ENCODE measurements at places on chromosomes 2 and 18. TPM values are rescaled to one million over a fixed set of nuclear protein-coding genes. Genes with fewer than 3 reads are reported as not detected.

Gene GREB1
- 1.5 TPM for total RNA-seq

Gene ACYP2
- total RNA-seq, result 6.0 TPM

Gene STAT4
- total RNA-seq, result 70.8 TPM

Gene EML6
- total RNA-seq, result 1.7 TPM

Gene MIB1
- 34.6 TPM for total RNA-seq

Gene TGFA
- 0.25 TPM for total RNA-seq

Gene ERBB4
- total RNA-seq, result not detected

Gene ASB18
- total RNA-seq, result not detected

Gene RAX
- not detected for total RNA-seq

Gene MPP4
- total RNA-seq, result not detected

Gene CABYR
- 1.3 TPM for total RNA-seq

Gene CCBE1
- not detected for total RNA-seq

Gene SPP2
- total RNA-seq, result not detected

Gene COL3A1
- not detected for total RNA-seq

Gene TCF7L1
- not detected for total RNA-seq

Gene CRIM1
- 14.4 TPM for total RNA-seq

Gene IL1B
- not detected for total RNA-seq

Gene CETN1
- total RNA-seq, result not detected

Gene EFEMP1
- not detected for total RNA-seq

Gene TSPYL6
- total RNA-seq, result not detected

Gene TDRD15
- total RNA-seq, result not detected

Gene SEPTIN10
- 0.86 TPM for total RNA-seq

Gene GALNT14
- total RNA-seq, result 1.9 TPM

Gene NEU2
- not detected for total RNA-seq

Gene ZNF512
- 31.5 TPM for total RNA-seq

Gene CYP27A1
- total RNA-seq, result 0.18 TPM

Gene FSHR
- not detected for total RNA-seq

Gene CTAGE1
- not detected for total RNA-seq

Gene IL1RN
- 0.50 TPM for total RNA-seq

Gene RBM44
- total RNA-seq, result 0.87 TPM

Gene MYO3B
- total RNA-seq, result 0.20 TPM

Gene PROC
- total RNA-seq, result not detected

Gene ANKRD36C
- total RNA-seq, result 41.5 TPM

Gene ASAP2
- not detected for total RNA-seq

Gene GNLY
- total RNA-seq, result 52.6 TPM

Gene GRP
- not detected for total RNA-seq

Gene SLC8A1
- total RNA-seq, result 0.34 TPM

Gene IRS1
- 4.0 TPM for total RNA-seq

Data from activated CD8-positive, alpha-beta T cell treated with anti-CD3 and anti-CD28 coated beads for 36 hours (primary cell).